Stimulated activated CD8-positive, alpha-beta memory T cell treated with anti-CD3 and anti-CD28 coated beads, Interleukin-2, amount 100 ng/mL, for 48 hours (primary cell): ENCODE measurements at places on chromosomes 2 and 18.

DNA sequence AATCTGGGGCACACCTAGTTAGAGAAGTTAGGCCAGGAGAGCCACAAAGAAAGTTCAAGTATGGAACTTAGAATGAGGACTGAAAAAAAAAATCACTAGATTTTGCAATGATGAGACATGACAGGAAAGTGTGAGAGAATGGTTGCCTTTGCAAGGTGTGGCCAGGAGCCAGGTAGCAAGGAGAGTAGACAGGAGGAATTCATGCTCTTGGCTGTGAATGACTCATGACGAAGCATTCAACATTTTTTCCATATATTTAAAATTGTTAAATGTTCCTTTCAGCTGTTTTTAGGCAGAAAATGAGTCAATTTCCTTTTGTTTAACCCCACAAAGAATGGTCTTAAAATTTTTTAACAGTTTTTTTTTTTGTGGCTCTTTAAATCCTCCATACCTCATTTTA is 636.9 kb downstream of the PLCL1 start:
- DNase-seq = no peak

GRCh38 chr18:22423878-22424564 is 6.3 kb upstream of the CTAGE1 start:
- DNase-seq = no peak

GRCh38 chr18:31195063-31195462 is 32.4 kb upstream of the DSC1 start:
- no peak for DNase-seq

DNA sequence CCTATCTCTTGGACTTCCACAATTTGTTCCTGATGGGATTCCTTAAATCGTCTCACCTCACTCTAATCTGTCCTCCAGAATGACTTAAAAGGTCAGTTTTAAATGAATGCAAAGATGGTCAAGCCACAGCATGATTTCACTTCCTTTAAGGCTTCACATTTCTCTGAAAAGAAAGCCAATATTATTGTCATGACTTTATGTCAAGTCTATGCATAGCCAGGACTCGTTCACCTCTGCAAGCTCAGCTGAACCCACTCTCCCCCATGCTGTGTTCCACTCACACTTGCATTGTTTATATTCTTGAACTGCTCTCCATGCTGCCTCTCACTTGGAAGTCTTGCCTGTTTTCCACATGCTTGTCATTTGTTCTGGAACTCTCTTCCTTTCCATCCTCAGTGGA is 298.4 kb upstream of the MMADHC start:
- DNase-seq = no peak

DNA sequence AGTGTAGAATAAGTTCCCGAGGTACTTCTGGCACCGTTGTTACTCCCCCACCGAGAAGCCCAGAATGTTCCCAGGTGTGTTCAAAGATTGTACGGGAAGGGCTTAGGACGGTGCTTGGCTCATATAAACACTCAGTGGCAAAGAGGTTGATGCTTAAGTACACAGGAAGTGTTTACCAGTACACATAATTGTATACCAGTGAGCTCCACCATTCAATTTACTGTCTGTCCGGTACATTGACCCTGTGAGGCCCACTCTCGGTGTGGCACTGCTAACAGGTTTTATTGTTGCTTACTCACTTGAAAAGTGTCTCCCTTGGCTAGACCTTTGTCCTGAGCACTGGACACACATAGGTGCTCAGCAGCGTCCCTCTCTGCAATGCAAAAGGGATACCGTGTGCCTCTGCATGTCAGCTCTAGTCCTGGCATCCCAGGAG is 191.0 kb downstream of the NEDD4L start:
- DNase-seq = no peak

GRCh38 chr2:9627310-9627709 is 3.5 kb downstream of the YWHAQ start:
- DNase-seq = no peak

DNA sequence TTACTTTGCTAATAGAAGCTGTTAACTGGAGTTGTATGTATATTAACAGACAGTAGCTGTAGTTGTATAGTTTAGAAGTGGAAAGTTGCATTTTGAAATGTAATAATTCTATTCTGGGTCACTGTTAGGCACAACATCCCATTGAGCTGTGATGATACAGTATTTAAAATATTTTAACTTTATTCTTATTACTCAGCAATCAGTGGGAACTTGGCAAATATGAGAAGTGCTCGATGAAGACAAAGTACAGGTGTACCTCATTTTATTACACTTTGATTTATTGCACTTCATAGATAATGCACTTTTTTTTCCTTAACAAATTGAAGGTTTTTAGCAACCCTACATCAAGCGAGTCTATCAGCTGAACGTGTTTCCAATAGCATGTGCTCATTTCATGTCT is 8.6 kb downstream of the DNAJC10 start:
- no peak for DNase-seq

DNA sequence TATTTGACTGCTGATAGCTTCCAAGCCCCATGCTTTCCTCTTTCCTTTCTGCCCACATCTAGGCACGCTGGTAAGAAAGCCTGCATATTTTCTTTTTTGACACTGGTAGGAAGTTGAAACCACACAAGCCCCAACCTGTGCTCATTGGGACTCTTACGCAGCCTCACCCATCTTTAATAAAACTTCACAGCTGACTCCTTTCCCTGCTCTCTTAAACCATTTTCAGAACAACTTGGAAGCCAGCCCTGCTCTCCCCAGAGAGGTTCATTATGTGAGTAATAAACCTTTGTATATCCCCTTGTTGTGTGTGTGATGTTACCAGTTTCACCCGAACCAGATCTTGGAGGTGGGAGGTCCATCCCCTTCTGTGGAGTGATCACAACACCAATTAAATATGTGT is 268.4 kb downstream of the GPD2 start:
- no peak for DNase-seq

- no peak for DNase-seq
Observed at GRCh38 chr2:74778381-74779264, 55.3 kb upstream of the HK2 start.

GRCh38 chr2:1509271-1510065 is 96.2 kb downstream of the TPO start:
- no peak for DNase-seq

DNA sequence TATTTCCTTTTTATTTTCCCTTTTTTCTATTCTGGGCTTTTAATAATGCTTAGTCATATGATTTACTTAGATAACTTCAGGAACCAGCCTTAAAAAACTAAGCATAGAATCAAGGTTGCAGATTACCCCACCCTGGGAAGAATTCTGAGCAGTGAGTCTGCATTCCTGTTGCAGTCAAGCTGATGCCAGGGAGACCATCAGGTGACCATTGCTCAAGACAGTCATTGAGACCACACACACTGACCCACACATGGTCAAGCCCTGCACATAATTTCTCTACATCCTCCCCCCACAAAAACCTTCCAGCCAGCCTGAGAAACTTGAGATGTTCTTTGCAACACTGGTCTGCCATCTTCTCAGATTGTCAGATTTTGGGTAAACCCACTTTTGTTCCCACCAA is 83.9 kb downstream of the SH3YL1 start:
- DNase-seq = no peak

- no peak for DNase-seq
Observed at GRCh38 chr2:166519391-166519962, 25.4 kb upstream of the SCN7A start.

- DNase-seq = no peak
Observed at GRCh38 chr2:182077023-182077422, 91.4 kb downstream of the PPP1R1C start.

DNA sequence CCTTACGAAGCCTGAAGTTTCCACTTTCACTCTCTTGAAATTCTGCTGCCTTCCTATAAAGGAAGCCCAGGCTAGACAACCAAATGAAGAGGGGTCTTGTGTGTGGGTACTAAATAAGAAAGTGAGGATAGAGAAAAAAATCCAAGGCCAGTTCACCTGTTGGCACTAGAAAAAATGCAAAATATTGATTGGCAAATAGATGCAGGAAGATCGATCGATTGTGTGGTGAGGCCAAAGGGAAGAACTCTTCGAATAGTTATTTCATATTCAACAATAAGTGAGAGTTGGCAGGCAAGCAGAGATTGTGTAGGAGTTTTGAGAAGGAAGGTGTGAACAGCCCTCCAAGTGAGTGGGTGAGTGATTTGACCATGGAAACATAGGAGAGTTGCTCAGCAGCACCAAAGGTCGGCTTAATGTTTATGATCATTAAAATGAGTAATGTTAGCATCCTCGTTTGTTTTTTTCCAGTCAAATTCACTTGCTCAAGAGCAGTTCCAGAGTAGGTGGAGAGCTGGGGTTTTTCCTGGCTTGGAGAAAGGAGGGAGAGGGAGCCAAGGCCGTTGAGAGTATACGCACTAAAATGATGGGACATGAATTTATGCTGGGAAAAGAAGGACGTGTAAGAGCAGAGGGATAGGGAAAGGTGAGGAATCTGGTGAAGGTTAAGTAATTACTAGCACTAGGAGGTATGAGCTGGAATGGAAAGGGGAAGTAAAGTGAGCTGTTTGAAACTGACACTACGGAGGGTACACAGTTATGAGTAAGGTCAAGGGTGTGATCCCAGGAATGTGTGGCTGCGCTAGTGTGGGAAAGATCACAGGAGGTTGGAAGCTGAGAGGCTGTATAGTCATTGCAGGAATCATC is 1.1 kb upstream of the NAPG start:
- no peak for DNase-seq

- DNase-seq = no peak
Observed at GRCh38 chr2:45747363-45747762, 95.9 kb downstream of the PRKCE start.

- DNase-seq = no peak
Observed at GRCh38 chr2:191679818-191680600, 2.1 kb downstream of the NABP1 start.

DNA sequence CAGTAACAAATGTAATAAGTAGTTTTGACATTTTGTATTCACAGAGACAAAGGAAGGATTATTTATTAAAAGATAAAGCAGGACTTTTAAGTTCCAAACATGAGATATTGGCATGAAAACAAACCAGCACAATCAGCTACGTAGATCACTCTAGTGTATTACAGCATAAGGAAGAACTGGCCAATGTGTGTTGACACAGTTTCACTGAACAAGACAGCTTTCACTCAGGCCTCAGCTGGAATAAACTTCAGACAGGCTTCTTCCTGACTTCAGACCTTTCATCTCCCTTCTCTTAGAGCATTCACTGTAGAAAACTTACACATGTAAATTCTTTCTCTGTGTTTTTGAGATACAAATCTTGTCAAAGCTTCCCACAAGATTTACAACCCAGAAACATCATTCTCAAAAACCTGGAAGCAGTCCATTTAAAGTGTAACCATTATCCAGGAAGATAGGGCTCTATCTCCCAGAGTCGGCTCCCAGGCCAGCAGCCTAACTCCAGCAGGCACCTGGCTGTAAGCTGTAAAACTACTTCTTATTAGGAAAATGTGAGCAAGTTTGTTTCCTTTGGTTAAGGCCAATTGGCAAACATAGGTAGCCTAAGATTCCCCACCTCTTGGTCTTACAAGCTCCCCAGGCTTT is 768.3 kb upstream of the CDH7 start:
- DNase-seq = no peak

- DNase-seq = no peak
Observed at GRCh38 chr2:38533180-38533579, 69.5 kb downstream of the HNRNPLL start.

DNA sequence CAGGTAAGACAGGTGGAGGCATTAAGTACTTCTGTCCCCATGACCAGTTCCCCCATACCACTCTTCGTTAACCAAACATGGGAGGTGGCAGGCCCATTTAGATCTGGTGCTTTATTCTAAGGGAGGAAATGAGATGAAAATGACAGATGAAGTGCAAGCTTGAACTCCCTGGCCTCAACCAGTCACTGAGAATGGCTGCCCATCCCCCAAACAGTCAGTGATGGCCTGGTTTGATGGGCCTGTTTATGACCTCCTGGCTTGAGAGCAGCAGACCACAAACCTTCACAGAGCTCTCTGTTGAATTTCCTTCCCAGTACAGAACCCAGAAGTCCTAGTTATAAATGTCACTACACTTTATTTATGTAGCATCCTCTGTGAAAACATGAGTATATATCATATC is 31.1 kb downstream of the EPAS1 start:
- no peak for DNase-seq

- DNase-seq = no peak
Observed at GRCh38 chr18:2050702-2051201, 520.6 kb downstream of the METTL4 start.

DNA sequence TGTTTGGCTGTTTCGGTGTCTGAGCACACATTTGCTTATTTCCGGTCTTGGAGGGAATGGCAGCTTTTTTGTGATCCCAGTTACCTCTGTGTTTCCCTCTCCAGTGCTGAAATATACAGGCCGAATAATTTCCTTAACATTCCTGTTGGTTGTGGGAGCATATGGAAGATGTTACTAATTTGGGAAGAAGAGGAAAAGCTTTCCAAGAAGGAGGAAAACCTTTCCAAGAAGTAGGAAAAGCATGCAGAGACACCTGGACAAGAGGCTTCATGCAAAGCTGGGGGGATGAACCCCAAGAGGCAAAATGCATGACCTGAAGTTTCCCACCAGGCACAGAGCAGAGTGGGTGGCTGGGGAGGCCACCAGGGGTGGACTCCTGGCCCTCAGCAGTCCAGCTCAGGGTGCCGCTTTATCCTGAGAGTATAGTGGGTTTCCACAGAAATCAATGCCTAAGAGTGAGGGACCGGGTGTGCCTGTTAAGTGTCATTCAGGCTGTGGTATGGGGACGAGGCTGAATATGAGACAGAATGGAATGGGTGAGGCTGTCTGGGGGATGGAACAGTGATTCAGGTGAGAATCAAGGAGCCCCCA is 25.5 kb upstream of the GNAL start:
- DNase-seq = no peak

- DNase-seq = no peak
Observed at GRCh38 chr2:48939232-48939631, 183.7 kb upstream of the LHCGR start.

GRCh38 chr2:3102081-3102921 is 275.3 kb downstream of the EIPR1 start:
- DNase-seq = no peak

- no peak for DNase-seq
Observed at GRCh38 chr18:31104444-31104843, 2.2 kb upstream of the DSC2 start.

DNA sequence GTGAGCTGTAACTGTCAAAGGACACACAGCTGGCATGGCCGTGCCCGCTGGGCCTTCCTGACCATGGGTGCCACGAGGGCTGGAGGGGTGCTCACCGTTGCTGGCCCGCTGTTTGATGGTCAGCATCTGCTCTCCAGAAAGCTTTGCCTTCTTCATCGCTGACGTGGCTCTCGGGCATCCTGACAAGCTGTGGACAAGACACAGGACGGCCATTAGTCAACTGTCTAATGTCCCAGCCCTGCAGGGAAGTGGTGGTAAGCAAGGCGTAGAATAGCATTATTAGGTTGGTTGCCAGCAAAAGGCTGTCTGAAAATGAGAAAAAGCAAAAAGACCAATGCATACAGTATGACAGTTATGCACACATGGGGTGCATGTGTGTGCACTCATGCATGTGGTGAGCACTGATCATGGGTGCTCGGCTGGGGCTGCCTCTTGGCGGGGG is 64.7 kb upstream of the PXDN start:
- DNase-seq = no peak

DNA sequence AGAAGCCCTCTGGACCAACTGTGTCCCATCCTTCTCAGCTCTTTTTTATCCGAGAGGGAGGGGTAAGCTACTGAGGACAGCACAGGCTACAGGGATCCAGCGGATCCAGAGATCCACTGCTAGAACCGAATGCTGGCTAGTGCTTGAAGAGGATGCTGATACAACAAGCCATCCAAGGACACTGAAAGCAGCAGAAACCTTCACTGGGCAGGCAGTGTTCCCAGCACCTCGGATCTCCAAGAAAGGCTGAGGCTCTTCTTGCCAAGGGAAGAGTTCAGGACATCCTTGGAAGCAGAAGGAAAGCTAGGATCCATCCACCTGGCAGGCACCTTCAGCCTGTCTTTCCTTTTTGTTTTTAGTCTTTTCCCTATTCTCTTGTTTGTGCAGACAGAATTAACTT is 13.2 kb upstream of the FHOD3 start:
- no peak for DNase-seq
